ENCODE measurements at places on chromosomes 13 and 19. TPM values are rescaled to one million over a fixed set of nuclear protein-coding genes. Genes with fewer than 3 reads are reported as not detected.

Gene ZNF506
- total RNA-seq: 5.1 TPM

Gene ZNF492
- not detected for total RNA-seq

Gene ZNF534
- not detected for total RNA-seq

Gene MEDAG
- 0.79 TPM for total RNA-seq

Gene KCNJ14
- 0.68 TPM for total RNA-seq

Gene SLAIN1
- total RNA-seq: not detected

Gene SHISA7
- not detected for total RNA-seq

All from HFFc6 (cell line).